ENCODE measurements at places on chromosomes 6 and 20.
A peak's percentile ranks its signal among the peaks of the same experiment; 100 is the strongest.

- DNase-seq: no peak
Observed at GRCh38 chr6:148440877-148441453, 98.3 kb downstream of the SASH1 start.

DNA sequence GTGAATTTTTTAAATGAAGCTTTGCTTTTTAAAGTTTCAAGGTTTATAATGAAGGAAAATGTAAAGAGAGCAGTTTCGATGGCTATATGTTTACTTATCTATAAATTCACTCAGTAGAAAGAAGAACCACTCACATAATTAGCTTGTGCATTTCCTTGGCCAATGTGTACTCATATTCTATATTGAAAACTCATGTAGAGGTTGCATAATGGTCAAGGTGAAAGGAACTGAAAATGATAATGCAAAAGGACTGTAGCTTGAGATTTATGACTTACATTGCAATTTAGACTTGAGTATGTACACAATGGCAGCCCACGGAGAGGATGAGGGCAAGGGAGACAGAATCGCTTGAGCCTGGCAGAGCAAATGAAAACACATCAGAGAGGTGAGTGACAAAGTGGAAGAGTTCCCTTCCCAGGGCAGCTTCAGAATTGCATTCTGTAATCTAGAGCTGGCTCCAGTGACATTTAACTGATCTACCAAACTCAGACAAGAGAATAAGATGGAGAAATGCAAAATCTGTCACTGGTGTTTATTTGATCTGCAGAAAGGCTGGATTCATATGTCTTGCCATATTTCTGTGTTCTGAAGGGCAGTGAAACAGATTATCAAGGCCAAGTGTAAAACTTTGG is 191.8 kb downstream of the TMEM200A start:
- DNase-seq: no peak

GRCh38 chr20:1898482-1899240 is 3.5 kb downstream of the SIRPA start:
- DNase-seq: no peak

DNA sequence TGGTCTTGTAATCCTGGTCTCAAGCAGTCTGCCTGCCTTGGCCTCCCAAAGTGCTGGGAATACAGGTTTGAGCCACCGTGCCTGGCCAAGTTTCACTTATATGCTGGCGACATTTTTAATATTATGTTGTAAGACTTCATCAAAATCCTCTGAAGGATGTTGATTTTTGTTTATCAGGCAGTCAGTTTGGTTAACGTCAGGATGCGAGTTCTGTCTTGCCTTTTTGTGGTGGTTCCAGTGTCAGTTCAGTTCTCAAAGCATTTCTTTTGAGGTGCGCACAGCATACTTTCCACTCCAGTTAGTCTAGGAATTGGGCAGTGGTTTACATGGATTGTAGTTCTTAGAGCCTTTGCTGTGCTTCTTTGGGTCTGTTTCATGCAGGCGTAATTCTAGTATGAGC is 24.9 kb downstream of the SCAF8 start:
- no peak for DNase-seq

- no peak for DNase-seq
Observed at GRCh38 chr6:166904101-166904746, 52.1 kb downstream of the RNASET2 start.

- DNase-seq: no peak
Observed at GRCh38 chr6:127967708-127968107, 66.8 kb upstream of the THEMIS start.

- no peak for DNase-seq
Observed at GRCh38 chr20:20820104-20820503, 107.7 kb upstream of the RALGAPA2 start.

DNA sequence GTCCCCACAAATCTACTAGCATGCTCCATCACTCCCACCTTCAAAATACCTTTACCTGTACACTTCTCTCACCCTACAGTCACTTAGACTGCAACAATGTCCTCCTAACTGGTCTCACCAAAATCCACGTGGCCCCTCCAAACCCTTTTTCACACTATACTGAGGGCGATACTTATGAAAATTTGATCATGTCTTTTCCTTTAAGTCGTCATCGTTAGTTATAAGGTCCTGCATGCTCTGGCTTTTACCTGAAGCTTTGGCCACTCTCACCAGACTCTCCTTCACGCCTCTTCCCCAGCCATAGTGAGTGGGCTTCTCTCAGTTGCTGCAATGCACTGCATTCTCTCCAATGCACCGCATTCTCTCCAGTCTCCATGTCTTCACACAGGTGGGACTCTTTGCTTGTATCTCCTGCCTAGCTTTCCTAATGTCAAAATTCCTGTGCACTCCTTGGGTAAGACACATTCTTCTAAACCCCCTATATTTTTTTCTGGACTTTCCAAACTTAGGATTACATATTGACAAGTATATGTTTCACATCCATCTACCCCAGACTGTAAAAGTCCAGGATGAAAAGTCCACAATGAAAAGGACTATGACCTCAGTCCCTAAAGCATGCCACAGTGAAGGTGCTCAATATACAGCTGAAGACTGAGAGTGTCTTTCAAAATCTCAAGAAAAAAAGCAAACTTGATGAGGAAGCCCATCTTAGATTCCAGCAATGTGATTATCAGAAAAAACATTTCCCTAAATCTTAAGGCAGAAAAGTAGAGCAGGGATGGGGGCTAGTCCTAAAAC is 24.7 kb downstream of the PTPRK start:
- DNase-seq: no peak

DNA sequence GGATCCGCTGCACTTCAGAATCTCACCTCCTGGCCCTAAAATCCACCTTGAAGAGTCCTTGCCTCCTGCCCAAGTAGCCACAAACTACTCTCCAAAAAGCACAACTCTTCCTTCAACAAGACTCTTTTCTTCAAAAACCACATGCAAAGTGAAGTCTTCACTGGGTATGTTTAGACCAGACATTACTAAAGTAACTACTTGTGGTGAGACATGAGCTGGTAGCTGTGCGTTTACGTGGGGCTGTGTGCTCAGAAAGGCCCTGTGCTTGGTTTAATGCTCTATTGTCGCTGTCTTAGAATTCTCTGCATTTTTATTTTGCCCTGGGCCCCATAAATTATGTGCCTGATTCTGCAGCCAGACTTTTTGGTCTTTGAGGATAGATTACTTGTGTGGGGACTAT is 104.4 kb upstream of the HDAC2 start:
- no peak for DNase-seq

DNA sequence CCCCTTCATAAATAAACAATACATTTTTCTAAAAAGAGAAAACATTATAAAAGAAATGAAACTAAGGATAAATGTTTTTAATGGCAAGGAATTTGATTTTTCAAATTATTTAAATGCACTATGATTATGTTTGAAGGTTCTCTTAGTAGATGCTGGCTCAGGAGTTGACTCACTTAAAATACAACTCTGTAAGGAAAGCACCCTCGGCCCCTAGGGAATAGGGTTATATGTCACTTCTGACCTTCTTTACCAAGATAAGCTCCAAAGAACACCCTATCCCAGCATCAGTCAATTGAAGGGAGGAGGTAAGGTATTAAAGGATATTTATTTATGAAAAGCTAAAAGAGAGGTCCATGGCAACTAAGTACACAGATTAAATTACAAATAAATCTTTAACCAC is 6.8 kb downstream of the SNAP91 start:
- DNase-seq: no peak

DNA sequence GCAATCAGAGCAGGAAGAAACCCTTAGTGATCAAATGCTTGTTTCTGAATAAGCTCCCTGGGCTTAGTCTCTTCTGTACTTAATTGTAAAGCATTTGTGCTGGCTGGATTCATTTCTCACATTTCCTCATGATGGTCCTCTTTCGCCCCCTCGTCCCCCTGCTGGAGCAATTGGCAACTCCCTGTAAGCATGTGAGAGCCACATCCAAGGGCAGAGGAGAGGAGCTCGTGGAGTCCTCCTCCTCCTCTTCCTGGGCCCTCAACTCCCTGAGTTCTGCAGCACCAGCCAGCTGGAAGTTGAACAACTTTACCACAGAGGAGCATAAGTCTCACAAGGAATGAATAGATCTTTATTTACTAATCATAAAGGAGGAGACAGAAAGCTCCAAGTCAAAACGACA is 12.6 kb downstream of the ANKEF1 start:
- DNase-seq: no peak

DNA sequence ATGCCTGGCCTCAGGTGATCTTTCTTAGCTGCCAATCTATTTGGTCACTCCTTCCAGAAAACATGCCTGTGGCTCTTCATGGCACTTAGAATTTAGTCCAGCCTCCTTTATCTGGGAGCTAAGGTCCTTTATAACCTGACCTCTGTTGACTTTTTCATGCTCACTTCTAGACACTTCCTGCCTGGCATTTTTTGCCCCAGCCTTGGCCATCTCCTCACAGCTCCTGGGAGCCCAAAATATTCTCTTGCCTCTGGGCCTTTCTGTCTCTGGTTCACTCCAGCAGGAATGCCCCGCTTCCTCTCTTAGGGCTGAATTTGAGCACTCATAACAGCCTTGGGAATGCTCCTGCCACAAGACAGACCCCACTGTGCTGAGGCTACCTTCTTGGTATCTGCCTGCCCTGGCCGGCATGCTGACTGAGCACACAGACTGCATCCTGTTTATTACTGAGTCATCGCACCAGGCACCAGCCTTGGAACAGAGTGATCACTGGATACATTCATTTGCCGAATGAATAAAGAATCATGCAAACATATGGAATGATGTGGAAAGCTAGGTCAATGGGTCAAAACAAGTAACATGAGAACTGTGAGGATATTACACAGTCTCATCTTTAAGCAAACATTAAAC is 5.8 kb upstream of the EEF1E1 start:
- DNase-seq: no peak

DNA sequence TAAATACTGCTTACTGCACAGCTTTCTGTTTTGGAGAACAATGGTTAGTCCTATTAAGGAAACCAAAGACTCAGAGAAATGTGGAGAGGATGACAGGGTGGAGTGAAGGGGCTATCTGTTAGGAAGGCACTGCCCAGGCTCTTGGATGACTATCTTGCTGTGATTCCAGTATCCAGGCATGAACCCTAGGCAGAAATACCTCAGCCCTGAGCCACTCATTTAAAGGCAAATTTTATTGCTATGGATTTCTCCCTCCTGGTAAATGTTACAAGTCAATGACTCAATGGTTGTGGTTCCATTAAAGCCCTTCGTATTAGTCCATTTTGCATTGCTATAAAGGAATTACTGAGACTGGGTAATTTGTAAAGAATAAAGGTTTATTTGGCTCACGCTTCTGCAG is 25.9 kb downstream of the ADGRF4 start:
- DNase-seq: no peak

GRCh38 chr6:170003451-170004160 is 252.2 kb downstream of the ERMARD start:
- no peak for DNase-seq

- no peak for DNase-seq
Observed at GRCh38 chr20:18611492-18611891, 23.6 kb downstream of the DTD1 start.

GRCh38 chr6:170026751-170027646 is 263.9 kb downstream of the DLL1 start:
- DNase-seq: no peak

GRCh38 chr6:11586536-11586935 is 49.0 kb downstream of the TMEM170B start:
- no peak for DNase-seq

- DNase-seq: no peak
Observed at GRCh38 chr6:166236596-166236995, 68.9 kb upstream of the TBXT start.

GRCh38 chr6:90078513-90079289 is 184.4 kb downstream of the GJA10 start:
- DNase-seq: peak; percentile 87

DNA sequence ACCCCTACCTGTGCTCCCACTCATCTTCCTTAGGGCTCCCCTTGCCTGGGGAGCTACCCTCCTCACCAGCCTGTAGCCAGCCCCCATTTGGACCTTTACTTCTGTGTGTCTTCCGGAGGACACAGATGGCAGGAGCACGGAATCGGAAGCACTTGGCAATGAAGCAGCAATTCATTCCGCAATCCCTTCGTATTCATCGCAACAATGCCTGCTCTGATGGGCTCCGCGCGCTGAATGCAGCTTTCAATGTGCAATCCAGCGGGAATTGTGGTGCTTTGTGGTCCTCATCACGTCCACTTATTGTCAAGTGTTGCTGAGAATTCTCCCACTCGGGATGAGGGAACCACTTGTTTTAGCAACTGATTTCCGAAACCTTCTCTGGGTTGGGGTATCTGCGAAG is 336.0 kb downstream of the DHX35 start:
- DNase-seq: no peak

- DNase-seq: no peak
Observed at GRCh38 chr6:69284176-69284730, 512.6 kb downstream of the LMBRD1 start.

GRCh38 chr6:30238178-30238795 is 25.1 kb upstream of the TRIM26 start:
- no peak for DNase-seq

- DNase-seq: no peak
Observed at GRCh38 chr6:170378502-170378901, 71.9 kb downstream of the FAM120B start.

GRCh38 chr6:6699741-6700367 is 111.3 kb downstream of the LY86 start:
- no peak for DNase-seq

DNA sequence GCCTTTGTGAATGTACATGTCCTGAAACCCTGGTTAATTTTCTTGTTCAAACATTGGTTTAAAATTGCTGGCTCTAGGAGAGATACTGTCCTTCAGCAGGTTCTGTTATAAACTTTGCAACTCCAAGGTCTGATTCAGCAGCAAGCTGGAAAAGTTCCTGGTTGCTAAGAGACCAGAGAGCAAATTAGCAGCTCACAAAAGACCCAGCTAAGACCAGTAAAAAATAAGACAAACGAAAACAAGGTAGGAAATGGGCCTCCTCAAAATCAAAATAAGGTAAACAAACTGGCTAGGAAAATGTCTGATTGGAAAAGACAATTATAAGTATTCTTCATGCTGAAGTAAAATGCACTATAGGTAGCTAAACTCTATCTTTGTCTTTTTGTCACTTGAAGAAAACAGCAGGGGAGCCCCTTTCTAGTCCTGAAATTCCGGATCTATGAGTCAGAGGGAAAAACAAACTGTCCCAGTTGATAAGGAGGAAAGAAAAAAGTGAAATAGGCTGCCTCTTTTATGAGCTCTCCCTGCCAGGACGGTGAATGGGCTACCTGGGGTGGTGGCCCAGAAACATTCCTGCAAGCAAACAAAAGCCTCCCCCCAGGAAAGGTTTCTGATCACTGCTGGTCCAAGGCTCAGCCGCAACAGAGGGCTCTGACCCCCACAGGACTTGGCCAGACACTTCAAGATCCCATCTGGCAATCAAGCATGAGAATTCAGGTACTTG is 41.6 kb downstream of the UNC5CL start:
- DNase-seq: no peak

GRCh38 chr6:32974541-32975308 is 6.3 kb downstream of the BRD2 start:
- DNase-seq: no peak

- DNase-seq: no peak
Observed at GRCh38 chr20:10297684-10298240, 79.1 kb downstream of the SNAP25 start.

Measured in activated CD4-positive, alpha-beta T cell treated with anti-CD3 and anti-CD28 coated beads, Interleukin-2, amount 50 U/mL, for 48 hours (primary cell).